IMR-90 (cell line): ENCODE measurements at places on chromosomes 16 and 17. TPM values are rescaled to one million over a fixed set of nuclear protein-coding genes. Genes with fewer than 3 reads are reported as not detected.

GRCh38 chr16:88102597-88102996 is 151.4 kb downstream of the BANP start:
- no peak for DNase-seq

GRCh38 chr17:8018436-8018835 is 16.0 kb downstream of the GUCY2D start:
- DNase-seq: no peak

- no peak for DNase-seq
Observed at GRCh38 chr16:48864055-48864454, 254.1 kb upstream of the N4BP1 start.

DNA sequence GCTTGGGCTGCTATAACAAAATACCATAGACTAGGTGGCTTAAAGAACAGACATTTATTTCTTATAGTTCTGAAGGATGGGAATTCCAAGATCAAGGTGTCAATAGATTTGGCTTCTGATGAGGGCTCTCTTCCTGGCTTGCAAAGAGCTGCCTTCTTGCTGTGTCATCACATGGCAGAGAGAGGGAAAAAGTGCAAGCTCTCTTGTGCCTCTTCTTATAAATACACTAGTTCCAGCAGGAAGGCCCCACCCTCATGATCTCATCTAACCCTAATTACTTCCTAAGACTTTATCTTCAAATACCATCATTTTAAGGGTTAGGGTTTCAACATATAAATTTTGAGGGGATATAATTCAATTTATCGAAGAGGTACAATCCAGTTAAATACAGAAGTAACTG is 30.6 kb downstream of the ABCA9 start:
- DNase-seq: peak; percentile 8

GRCh38 chr17:17300624-17301568 is 2.3 kb upstream of the NT5M start:
- peak; percentile 51 for DNase-seq

- no peak for DNase-seq
Observed at GRCh38 chr16:84913315-84913714, 93.5 kb downstream of the CRISPLD2 start.

DNA sequence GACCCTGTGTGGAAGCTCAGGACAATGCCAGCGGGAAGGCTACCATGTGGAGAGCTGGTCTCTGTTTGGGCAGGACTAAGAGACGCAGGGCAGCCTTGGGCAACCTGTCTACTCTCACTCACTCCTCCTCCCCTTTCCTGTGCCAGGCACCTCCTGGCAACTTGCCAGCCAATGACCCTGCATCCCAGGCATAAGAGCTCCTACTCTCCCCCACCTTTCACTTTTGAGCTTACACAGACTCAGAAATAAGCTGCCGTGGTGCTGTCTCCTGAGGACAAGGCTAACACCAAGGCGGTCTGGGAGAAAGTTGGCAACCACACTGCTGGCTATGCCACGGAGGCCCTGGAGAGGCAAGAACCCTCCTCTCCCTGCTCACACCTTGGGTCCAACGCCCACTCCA is 2.6 kb downstream of the HBM start:
- no peak for DNase-seq

DNA sequence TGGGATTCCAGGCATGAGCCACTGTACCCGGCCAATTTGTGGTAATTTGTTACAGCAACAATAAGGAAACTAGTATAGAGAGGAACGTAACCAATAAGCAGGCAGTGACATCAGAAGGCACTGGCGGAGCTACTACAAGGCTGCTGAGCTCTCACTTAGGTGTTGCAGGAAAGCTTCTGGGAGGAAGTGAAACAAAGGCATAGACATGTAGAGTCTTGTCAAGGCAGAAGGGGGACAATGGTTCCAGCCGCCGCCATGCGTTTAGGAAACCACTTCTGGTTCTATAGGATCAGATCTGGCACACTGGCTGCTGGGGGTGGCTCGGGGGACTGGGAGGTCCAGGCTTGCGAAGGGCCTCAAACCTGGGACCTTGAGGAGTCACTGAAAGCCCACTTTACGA is 9.4 kb upstream of the CPSF4L start:
- no peak for DNase-seq

DNA sequence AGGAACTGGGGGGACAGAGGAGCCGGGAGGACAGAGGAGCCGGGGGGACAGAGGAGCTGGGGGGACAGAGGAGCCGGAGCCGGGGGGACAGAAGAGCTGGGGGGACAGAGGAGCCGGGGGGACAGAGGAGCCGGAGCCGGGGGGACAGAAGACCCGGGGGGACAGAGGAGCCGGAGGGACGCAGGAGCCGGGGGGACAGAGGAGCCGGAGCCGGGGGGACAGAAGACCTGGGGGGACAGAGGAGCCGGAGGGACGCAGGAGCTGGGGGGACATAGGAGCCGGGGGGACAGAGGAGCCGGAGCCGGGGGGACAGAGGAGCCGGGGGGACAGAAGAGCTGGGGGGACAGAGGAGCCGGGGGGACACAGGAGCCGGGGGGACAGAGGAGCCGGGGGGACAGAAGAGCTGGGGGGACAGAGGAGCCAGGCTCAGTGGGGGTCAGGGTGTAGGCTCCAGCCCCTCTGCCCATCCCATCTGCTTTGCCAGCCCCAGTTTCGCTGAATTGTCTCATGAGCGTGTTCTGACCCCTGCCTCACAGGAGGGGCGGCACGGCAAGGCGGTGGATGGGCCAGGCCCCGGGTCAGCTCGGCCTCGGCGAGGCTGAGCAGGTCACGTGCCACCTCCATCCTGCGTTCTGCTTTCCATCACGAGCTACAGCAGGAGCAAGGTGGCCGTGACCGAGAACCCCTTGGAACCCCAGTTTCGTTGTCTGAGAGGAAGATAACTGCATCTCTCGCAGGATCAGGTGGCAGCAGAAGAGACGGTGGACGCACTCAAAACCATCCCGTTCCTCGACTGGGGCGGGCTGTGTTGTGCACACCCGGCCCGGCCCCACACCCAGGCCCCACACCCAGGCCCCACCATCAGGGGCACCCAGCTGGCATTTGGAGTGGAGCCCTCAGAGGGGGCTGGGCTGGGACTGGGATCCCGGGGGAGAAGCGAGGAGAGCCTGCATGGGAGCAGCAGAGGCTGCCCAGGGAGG is 26.1 kb upstream of the CBFA2T3 start:
- DNase-seq: no peak

DNA sequence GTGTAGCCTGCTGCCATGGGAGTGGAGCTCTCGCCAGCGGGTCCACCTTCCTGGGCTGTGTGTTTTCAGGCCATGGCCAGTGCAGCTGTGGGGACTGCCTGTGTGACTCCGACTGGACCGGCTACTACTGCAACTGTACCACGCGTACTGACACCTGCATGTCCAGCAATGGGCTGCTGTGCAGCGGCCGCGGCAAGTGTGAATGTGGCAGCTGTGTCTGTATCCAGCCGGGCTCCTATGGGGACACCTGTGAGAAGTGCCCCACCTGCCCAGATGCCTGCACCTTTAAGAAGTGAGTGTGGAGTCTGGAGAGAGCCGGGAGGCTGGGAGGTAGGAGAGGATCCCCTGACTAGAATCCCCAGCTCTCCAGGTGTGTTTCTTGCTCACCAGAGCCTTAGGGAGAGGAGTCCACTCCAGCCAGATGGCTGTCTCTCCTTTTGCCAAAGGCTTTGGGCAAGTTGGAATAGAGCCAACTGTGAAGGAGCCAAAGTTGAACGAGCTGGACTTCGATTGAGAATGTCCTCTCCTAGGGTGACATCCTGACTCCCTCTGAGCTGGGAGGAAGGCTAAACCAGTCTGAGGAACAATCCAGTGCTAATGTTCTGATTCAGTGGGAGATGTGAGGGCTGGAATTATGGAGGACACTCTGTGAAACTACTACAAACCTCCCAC is 24.4 kb upstream of the EFCAB13 start:
- no peak for DNase-seq

- peak; percentile 24 for DNase-seq
Observed at GRCh38 chr16:81136390-81137335, 40.5 kb upstream of the GCSH start.

DNA sequence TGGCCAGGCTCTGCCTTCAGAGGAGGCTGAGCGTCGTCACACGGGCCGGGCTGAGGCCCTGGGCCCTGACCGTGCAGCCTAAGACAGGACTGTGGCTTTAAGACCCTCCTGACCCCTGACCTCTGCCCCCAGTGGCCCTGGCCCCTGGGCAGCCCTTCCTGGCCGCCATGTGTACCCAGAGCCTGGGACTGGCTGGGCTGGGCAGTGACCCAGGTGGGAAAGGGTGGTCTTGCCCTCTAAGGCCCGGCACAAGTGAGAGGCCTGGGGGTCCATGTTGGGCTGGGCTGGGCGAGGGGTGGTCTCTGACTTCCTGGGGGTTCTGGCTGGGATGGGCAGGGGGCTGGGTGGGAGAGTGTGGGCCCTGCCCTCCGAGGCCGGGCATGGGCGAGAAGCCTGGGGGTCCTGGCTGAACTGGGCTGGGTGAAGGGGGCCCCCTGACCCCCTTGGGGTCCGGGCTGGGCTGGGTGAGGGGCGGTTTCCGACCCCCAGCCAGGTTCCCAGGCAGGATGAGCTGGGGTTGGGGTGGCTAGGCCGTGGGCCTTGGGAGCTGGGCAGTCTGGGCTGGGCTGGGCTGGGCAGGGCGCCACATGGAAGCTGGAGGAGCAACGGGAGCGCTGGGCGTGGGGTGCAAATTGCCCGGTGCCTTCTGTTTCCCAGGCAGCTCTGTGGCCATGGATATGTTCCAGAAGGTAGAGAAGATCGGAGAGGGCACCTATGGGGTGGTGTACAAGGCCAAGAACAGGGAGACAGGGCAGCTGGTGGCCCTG is at the start of gene CDK3:
Gene CDK3 (plus strand): TSS at position 101 of the 767 bp plus-strand sequence. CDS start 571 bp downstream, at position 672.
- DNase-seq: no peak

DNA sequence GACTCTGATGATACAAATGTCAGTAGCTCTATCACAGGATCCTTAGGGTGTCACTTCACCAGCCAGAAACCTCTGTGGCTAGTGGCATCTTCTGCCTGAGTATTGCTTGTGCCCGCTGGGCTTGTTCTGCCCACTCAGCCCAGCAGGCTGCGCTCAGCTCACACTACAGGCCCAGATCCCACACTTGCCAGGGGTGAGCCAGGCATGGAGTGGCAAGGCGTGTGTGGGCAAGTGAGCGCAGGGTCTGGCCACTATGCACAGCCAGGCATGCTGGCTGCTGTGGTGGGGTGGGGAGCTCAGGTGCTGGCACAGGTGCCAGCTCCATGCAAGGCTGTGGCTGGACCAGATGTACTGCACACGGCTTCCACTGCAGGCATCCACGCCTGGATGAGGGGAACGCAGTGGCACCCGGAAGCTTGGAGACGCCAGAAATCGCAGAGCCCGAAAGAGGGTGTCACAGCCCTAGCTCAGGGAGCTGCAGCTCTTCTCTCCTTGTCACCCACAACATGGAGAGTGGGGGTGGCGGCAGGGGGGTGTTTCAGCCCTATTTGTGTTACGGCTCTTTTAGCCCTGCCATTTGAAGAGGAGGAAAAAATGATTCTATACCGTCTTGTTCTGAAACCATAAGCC is 10.2 kb downstream of the CFAP97D1 start:
- no peak for DNase-seq

DNA sequence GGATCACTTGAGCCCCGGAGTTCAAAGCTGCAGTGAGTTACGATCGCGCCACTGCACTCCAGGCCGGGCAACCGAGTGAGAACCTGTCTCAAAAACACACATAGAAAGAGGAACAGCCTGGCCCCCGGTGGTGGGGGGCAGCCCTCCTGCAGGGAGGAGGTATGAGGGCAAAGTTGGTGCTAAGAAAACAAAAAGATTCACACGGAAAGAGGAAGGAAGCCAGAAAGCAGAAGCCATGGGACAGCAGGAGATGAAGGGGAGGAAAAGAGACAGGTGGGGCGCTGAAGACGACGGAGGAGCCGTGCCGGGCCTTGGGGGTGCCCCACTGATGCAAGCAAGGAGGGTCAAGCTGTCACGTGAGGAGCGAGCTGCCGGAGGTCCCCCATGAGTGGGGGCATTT is 8.2 kb upstream of the C16orf74 start:
- no peak for DNase-seq

DNA sequence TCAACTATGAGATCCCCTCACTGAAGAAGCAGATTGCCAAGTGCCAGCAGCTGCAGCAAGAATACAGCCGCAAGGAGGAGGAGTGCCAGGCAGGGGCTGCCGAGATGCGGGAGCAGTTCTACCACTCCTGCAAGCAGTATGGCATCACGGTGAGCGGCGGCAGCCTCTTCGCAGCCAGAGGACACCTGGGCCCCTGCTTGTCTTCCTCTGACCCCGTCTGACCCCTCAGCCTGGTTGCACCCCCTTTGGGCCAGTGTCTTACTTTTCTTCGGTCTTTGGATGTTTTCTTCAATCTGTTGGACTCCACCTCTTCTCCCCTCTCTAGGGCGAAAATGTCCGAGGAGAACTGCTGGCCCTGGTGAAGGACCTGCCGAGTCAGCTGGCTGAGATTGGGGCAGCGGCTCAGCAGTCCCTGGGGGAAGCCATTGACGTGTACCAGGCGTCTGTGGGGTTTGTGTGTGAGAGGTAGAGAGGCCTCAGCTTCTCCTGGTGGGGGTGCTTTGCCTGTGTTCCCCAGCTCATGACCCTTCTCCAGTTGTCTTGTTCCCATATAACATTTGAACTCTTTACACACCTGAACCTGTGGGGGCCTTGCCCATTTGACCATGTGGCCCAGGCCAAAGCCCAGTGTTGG is 4.4 kb downstream of the CDK5RAP3 start:
- DNase-seq: no peak

GRCh38 chr17:40346765-40347158 is 17.8 kb downstream of the GJD3 start:
- DNase-seq: no peak

GRCh38 chr16:87149051-87149450 is 168.1 kb downstream of the C16orf95 start:
- peak; percentile 29 for DNase-seq

GRCh38 chr16:72677662-72678447 is 370.1 kb downstream of the ZFHX3 start:
- DNase-seq: peak; percentile 86

DNA sequence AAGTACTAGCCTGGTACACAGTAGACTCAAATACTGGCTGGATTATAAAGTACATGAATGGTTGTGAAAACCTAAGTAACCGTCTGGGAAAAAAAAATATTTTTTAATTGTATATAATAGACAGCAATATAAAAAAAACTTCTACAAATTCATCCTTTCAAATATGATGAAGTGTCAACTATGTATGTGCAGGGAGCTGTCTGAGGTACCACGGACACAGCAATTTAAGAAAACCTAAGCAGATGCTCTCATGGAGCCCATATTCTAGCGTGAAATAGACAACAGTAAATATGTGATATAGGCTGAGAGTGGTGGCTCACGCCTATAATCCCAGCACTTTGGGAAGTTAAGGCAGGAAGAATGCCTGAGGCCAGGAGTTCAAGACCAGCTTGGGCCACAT is 104.6 kb downstream of the TTC19 start:
- DNase-seq: no peak

DNA sequence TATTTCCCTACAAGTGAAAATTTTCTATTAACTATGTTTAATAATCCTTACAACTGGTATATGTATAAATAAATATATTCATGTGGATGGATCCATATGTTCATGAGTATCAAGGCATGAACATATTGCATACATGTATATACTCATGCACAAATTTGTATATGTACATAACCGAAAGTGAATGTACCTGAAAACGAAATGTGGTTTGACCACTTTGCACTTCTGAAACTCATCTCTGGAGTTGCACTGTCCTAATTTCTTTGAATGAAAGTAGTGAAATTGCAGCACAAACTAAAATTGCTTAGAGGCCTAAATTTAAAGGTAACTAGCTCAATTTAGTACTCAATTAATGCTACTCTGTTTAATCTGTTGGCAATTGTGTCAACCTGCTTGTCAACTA is 27.4 kb upstream of the GNAO1 start:
- DNase-seq: no peak

The KRT9 gene
- not detected in 2 replicates for total RNA-seq

The WNT9B gene
- not detected in 2 replicates for total RNA-seq

The PTGES3L gene
- 1.4 and 2.2 TPM in 2 replicates for total RNA-seq

The ARL5C gene
- total RNA-seq: not detected in 2 replicates

The IL17C gene
- total RNA-seq: not detected in 2 replicates

The NT5C gene
- total RNA-seq: 23.1 and 24.0 TPM in 2 replicates

The CD300A gene
- total RNA-seq: not detected in 2 replicates

The TBC1D3C gene
- not detected in 2 replicates for total RNA-seq
